ENCODE measurements at places on chromosomes 4 and X.

DNA sequence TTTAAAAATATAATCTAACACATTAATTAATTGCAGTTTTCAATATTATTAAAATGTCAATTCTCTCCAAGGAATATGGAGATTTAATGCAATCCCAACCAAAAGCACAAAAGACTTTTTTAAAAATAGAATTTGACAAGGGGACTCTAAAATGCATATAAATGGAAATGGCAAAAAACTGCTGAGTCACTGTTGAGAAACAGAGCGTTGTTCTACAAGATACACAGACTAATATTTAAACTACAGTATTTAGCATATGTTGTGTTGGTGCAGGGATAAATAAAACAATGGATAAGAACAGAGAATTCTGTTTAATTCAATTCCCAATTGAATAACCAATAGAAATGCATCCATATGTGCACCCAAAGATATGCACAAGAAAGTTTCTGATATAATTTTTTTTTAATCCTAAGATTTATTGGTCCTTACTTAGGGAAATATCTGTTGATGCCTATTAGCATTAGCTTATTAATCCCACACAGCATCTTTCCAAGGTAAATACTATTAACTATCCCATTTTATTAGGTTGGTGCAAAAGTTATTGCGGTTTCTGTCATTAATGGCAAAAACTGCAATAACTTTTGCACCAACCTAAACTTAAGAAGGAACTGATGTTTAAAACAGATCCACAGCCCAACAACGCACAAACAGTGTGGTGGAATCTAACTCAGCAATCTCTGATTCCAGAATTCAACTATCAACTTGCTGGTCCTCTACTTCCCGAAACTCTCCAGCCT lies 86.8 kb upstream of the VEGFC start:
- no peak for DNase-seq

- no peak for DNase-seq
Observed at GRCh38 chr4:6990661-6991060, 52.5 kb upstream of the TADA2B start.

DNA sequence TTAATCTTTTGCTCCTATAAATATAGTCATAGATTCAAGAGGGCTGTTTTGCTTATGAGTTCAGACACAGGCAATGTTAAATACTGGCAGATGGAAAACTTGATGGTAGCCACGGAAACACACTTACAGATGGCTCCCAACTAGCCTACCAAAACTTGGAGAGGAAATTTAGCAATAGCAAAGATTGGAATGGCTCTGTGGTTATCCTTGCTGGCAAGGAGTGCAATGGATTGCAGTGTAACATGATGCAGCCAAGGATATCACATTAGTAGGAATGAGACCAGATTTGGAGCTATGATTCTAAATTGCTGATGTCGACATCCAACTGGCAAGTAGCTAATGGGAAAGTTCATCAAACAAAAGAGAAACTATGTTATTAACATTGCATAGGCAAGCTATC lies 791.0 kb upstream of the DIAPH2 start:
- no peak for DNase-seq

GRCh38 chrX:130623518-130623917 lies 221.7 kb downstream of the RBMX2 start:
- DNase-seq: no peak

DNA sequence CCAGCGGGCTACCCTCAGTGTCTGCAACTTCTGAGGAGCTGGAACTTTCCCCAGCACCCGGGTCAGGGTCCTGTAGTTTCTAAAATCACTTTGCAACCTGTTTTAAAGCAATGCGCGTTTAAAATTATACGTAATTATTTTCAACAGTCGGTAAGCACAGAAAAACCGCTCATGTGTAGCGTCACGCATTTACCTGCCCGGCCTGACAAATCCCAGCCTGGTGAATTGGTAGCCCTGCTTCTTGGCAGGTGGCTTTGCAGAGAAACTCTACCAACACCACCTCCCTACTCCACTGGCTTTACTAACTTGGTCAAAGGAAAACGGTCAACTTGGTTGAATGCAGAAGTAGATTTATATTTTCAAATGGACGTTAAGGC lies 640 bp downstream of the BANK1 start:
- no peak for DNase-seq

- DNase-seq: no peak
Observed at GRCh38 chr4:113332701-113333100, 283.2 kb downstream of the ANK2 start.

DNA sequence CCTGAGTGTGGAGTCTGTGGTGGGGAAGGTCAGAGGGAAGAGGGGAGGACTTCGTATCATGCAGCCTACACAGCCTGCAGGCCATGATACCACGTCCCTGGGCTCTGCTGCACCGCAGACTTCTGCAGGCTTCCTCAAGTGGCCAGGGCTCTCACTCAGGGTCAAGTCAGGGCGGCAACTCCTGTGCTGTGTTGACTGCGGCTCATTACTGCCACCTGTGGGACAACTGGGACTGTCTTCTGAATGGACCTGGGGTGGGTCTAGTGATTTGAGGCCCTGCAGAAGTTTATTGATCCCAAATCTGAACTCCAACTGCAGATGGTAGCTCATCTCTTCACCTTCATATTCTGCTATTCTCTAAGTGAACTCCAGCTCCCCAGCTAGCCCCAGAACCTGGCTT lies 167.1 kb downstream of the NSUN7 start:
- no peak for DNase-seq

- no peak for DNase-seq
Observed at GRCh38 chrX:145393702-145394235, 146.5 kb downstream of the SPANXN1 start.

DNA sequence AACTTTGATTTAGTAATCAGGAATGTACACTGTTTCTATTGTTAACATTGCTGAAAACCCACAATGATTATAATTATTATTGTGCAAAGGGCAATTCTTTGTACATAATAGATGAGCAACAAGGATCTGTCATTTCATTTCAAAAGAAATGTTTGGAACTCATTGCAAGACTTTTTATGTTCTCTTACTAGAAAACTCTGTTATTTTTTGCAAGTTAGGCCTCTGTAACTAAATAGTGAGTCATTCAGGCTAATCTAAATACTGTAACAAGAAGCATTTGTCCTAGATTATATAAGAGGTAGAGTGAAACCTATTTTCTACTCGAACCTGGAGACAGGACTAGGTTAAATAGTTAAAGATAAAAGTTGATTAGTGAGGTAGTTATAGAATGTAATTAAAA lies 93.2 kb upstream of the FAM47B start:
- no peak for DNase-seq

DNA sequence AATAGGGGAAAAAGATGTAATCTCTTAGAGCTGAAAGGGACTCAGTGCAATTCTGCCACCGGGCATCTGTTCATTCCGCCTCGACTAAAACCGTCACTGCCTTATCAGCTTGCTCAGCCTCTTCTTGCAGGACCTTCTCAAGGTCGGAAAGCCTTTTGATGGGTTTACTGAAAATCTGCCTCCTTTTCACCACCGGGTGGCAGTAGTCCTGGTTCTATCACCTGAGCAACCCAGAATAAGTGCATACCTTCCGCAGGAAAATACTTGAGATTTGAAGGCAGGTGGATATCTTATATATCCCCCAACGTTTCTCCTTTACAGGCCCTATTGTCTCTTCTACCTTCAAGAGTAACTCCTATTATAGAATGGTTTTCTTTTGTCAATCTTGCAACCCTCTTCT lies 103.4 kb upstream of the PAK3 start:
- DNase-seq: no peak

DNA sequence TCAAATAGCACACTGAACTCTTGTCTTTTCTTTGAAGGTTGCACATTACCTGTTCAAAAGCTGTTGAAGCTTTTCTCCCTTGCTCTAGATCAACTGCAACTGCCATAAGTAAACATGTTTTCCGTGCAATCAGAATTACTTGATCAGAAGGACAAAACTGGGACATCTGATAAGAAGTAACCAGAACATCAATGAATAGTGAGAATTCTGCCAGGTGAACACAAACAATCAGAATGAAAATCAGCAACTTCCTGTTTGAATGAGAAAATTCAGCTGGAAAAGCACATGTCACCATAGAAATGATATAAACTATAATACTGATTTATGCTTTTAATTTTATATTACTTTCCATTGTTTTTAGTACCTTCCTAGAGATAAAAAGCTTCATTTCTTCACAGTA lies 160.7 kb downstream of the DLG3 start:
- DNase-seq: no peak

- no peak for DNase-seq
Observed at GRCh38 chr4:162683659-162684370, 482.9 kb downstream of the NAF1 start.
